ENCODE measurements at places on chromosomes 4 and X.

DNA sequence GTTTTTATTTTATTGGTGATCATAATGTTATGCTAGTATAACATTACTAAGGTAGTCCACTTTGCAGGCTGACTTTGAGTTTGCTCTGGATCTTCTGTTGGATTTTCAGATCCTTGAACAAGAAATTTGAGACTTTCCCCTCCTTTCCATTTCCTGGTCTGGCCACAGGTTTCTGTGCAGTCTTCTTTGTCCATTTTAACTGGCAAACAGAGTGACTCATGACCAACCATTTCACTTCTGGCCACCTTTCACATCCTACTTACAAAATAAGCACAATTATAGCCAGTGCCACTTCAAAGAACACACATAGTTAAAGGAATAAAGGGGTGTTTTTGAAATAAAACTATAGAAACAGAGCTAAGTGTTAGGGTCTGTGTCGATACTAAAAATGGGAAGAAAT lies 8.4 kb downstream of the ANK2 start:
- DNase-seq: no peak

- DNase-seq: no peak
Observed at GRCh38 chr4:17687237-17687857, 72.9 kb downstream of the MED28 start.

DNA sequence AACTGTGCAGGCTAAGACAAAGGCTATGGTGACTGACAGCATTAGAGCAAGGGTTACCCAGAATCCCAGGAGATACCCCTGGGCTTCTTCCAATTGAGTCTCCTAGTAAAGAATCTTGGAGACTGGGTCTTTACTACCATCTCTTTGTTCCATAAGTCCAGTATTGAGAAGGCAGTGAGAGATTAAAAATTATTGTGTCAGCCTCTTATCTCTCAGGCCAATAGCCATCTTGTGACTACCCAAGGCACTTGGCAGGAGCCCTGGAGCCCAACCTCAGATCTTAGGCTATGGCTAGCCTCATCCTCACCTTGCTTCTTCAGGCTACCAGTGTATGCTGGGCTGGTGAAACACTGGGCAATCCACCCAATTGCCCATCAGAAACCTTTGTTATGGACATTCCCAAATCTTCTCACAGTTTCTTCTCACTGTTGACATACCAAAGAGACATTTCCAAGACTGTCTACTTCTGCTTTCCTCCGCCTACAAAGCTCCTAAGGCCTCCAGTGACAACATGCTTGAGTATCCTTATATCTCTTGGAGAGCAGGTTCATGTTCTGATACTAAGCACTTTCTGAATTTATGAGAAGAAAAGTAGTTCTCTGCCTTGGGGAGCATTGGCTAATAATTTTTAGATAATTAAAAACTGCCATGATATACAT lies 76.3 kb upstream of the STIM2 start:
- no peak for DNase-seq

- DNase-seq: no peak
Observed at GRCh38 chrX:65576160-65576559, 41.6 kb upstream of the LAS1L start.

GRCh38 chrX:84188320-84188834 lies 378 bp upstream of the RPS6KA6 start:
- DNase-seq: no peak

- DNase-seq: no peak
Observed at GRCh38 chr4:170990989-170991589, 822.1 kb upstream of the GALNTL6 start.

DNA sequence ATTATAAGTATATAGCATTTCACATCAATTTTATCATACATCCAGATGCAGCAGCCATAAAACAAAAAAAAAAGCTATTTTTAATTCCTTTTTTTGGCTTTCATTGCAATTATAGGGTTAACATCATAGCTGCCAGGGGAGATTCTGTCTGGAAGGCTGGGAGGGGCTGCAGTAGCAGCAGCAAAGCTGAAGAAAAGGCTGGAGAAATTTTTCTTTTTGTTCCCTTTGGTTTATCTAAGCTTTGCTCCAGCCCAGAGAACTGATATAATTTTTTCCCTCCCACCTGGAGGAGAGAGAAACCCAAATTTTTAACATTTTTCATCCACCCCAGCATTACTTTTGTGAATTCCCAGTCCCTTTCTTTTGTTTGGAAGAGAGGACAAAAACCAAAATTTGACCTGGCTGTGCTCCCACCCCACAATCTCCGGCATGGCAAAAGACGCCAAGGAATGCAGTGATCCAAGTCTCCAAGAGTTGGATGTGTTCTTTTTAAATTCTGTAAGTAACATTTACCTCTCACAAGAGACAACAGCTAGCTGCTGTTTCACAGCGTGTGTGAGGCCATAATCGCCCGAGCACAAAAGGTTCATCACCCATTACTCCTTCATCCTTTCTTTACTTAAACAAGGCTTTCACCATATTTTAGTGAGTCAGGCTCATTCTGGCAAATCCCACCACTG lies 25.1 kb upstream of the FAM156A start:
- DNase-seq: no peak

DNA sequence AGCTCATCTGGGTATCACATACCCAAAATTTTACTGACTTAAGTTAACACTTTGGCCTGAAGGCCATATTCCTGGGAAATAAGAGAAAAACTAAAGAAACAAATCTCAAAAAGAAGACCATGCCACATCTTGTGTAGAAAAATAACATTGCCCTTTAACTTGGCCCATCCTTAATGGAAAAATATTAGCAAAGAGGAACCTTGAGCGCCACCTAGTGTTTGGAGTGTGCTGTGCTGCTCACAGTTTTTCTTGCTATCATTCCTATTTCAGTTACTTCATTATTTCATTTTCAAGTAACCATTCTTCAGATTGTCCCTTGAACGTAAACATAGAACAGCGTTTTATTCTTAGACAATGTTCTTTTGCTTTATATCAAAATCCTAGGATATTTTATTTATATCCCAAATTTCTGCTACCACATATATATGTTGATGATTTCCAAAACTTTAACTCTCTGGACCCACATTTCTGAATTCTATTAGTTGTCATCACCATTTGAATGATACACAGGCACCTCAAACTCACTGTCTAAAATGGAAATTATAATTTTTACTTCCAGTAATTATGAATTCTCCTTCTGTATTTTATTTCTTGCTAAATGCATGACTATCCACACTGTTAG lies 999.0 kb upstream of the ADGRL3 start:
- no peak for DNase-seq

DNA sequence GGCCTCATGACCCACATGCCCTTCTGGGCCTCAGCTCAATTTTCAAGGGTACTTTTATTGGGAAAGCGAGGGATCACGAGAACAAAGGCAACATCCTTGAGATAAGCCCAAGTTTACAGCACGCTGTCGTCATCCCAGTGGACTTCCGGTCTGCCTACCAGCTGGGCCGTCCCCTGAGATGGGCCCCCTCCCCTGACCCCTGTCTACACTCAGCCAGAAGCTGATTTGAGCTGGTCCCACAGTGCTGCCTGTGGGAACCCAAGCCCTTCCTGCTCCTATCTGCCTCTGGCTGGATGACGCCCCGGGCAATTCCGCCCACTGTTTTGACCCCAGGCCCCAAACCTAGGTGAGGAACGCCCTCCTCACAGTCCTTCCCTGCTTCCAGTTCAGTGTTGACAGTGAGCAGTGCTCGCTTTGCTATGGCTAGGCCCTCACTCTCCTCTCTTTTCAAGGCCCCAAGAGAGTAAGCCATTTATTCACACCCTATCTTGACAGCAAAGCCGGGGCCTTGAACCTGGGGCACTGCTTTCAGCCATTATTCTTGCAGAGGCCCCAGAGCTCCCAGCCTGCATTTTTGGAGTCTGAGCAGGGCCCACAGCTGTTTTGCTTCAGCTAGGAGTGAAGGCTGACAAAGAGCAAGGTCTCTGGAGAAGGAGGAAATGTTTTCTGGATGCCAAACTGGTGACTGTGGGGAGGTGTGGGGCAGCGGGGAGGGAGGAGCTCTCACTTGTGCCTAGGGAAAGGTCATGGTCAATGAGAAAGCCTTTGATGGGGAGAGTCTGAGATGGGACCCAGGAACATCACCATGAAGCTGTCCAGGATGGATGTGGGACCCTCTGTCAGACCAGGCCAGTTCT lies 164.6 kb upstream of the BCOR start:
- no peak for DNase-seq

GRCh38 chrX:47191331-47191730 lies 2.3 kb upstream of the UBA1 start:
- DNase-seq: no peak

GRCh38 chrX:64152857-64153256 lies 52.7 kb downstream of the AMER1 start:
- no peak for DNase-seq

DNA sequence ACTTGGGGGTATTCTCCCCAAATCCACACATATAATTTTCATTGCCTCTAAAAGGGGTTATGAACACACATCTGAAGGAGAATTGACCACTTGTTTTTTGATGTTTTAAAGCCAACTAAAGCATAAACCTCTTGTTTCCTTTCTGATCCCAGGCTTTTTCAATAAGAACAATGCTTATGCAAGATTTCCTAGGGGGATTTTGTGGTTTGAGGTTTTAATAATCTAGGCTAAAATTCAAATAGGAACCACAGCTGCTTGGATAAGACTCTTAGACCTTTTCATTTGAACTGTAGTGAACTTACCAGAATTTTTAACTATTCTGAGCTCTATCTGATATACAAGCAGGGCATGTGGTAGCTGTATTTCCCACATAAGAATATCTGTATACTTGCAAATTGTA lies 651.1 kb downstream of the ANKRD50 start:
- no peak for DNase-seq

DNA sequence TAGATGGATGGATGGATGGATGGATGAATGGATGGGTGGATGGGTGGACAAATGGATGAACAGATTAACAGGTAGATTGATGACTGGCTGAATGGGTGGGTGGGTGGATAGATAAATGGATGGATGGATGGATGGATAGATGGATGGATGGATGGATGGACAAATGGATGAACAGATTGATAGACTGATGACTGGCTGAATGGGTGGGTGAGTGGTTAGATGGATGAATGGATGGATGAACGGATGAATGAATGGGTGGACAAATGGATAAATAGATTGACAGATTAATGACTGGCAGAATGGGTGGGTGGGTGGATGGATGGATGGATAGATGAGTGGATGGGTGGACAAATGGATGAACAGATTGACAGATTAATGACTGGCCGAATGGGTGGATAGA lies 13.6 kb upstream of the AKAP17A start:
- DNase-seq: no peak

DNA sequence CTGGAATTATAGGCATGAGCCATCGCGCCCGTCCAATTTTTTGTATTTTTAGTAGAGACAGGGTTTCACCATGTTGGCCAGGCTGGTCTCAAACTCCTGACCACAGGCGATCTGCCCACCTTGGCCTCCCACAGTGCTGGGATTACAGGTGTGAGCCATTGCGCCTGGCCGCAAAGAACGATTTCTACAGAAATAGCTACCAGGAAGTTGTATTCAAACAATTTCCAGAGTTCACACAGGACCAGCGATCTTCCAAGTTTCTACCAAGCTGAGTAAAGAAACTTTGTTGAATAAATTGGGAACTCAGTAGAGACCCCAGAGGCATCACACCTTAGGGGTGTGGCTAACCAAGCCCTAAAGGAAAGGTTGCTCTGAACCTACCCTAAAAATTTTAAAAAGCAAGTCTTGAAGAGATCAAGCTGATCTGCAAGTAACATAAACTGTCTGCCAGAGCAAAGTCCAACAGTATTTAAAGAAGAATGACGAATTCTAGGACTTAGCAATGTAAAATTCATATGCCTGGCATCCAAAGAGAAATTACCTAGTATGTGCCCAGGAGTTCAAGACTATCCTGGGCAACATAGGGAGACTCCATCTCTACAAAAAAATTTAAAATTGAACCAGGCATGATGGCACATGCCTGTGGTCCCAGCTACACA lies 48.4 kb upstream of the USP9X start:
- no peak for DNase-seq

DNA sequence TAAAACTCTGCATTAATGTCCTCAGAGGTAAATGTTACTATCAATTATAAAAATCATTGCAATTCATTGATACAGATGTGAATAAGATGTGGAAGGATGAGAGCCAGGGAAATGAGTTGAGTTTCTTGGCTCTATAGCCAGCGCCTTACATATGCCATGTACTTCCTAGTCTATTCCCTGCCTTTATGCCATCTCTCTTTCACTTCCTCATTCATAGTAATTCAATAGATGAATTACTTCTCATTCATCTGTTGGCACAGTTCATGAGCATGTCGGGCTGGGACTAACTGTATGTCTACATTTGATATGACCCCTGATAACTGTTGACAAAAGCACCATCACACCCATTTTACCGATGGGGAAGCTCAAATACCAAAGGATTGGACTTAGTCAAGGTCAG lies 55.7 kb downstream of the LNX1 start:
- no peak for DNase-seq

GRCh38 chr4:24209131-24209530 lies 319.3 kb upstream of the PPARGC1A start:
- no peak for DNase-seq

GRCh38 chrX:76253432-76253831 lies 80.6 kb downstream of the PBDC1 start:
- no peak for DNase-seq

GRCh38 chr4:143441678-143442077 lies 71.8 kb upstream of the SMARCA5 start:
- no peak for DNase-seq

Data from stimulated activated CD8-positive, alpha-beta memory T cell treated with anti-CD3 and anti-CD28 coated beads, Interleukin-7, amount 100 ng/mL, for 1 hour (primary cell).